Stimulated activated CD8-positive, alpha-beta memory T cell treated with anti-CD3 and anti-CD28 coated beads, Interleukin-2, amount 100 ng/mL, for 1 hour (primary cell): ENCODE measurements at places on chromosomes 12 and 14.

- DNase-seq: no peak
Observed at GRCh38 chr12:103839103-103839502, 1.9 kb downstream of the NT5DC3 start.

GRCh38 chr14:101705733-101706508 lies 55.6 kb upstream of the PPP2R5C start:
- DNase-seq: no peak

- DNase-seq: no peak
Observed at GRCh38 chr12:105580821-105581352, 250.4 kb downstream of the C12orf75 start.

- DNase-seq: no peak
Observed at GRCh38 chr14:101250948-101251811, 310.1 kb upstream of the DIO3 start.

- no peak for DNase-seq
Observed at GRCh38 chr14:99215277-99215676, 56.7 kb downstream of the BCL11B start.

DNA sequence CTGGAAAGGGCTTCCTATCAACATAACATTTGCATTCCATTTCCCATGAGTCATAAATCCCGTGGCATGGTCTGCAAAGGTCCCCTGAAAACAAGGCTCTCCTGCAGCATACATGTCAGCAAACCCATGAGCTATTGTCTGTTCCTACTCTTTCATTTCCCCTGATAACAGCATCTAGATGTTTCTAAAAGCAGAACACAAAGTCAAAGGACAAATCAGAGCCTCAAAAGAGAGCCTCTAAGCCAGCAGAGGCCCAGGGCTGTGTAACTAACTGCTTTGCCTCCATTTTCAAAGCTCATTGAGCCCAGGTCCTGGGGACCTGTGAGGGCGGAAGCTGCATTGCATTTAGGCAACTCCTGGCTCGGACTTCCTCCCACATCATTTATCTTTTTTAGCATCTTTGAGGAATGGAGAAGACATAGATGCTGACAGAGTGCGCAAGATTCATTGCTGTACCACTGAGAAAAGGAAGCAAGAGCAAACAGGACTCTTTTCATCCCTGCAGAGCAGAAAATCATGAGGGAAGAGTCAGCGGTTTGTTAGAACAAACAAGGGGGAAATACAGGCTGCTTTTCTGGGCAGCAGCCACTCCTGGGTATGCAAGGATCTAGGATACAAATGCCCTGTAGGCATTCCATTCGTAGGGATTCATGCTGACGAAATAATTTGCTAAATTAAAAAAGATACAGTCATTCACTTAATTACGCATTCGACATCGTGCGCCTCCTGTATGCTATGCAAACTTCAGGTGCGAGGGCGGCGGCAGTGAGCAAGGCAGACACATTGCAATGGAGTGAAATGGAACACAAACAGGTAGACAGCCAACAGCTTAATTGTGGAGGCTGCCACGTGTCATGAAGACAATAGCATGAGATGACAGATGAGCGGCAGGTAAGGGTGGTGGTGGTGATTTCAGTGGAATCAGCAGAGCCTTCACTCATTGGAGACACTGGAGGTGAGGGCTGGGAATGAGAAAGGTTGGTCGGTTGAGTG lies 131.0 kb downstream of the TMEM132D start:
- no peak for DNase-seq

- no peak for DNase-seq
Observed at GRCh38 chr12:110622582-110622981, 8.7 kb downstream of the TCTN1 start.

- no peak for DNase-seq
Observed at GRCh38 chr12:89343127-89343526, 9.2 kb downstream of the DUSP6 start.

GRCh38 chr14:105430042-105430441 lies 10.4 kb downstream of the MTA1 start:
- no peak for DNase-seq

DNA sequence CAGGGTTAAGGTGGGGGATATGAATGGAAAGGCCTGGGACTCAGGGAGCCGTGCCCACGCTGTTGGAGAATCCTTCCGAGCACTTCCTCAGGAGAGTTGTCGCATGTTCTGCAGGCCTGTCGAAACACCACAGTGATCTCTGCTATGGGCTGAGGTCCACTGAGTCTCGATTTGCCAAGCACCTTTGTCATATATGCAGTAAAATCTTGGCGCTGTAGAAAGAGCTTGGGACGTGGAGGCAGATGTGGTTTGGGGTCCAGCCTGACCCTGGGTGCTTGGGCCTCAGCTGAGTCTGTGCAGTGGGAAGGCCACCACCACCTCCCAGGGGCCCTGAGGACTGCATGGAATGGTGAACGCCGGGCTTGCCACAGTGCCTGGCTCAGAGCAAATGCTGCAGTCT lies 32.9 kb downstream of the C14orf132 start:
- DNase-seq: no peak

- no peak for DNase-seq
Observed at GRCh38 chr12:106224355-106224706, 23.5 kb downstream of the CKAP4 start.

GRCh38 chr14:94571950-94572349 lies 9.3 kb upstream of the SERPINA5 start:
- no peak for DNase-seq

- no peak for DNase-seq
Observed at GRCh38 chr14:71130491-71131179, 223.4 kb downstream of the PCNX1 start.

DNA sequence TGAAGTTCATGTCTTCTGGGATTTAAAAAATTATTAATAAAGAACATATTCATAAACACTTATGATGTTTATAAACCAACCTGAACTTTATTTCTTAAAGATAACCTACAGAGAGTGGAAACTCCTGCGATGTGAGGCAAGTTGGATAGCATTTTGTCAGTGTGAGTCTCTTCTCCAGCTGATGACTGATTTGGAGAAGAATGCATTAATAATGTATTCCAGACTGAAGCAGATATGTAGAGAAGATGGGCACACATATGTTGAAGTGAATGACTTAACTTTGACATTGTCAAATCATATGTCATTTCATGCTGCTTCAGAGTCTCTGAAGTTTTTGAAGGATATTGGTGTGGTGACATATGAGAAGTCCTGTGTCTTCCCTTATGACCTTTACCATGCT lies 7.3 kb downstream of the HELB start:
- DNase-seq: no peak

DNA sequence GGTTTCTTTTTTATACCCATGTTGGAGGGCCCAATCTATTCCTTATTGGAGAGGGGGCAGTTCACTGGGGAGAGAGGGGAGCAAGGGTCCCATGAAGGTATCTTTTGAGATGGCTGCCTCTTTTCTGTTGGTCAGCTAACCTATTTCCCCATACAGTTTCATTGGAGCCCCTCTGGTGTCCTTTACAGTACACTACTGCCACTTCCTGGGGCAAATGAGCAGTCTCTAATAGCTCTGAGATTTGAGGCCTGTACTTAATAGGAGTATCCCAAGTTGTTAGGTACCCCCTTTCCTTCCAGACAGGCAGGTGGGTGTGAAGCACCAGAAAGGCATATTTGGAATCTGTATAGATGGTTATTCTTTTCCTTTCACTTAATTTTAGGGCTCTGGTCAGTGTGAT lies 41.3 kb upstream of the RNU6-8 start:
- no peak for DNase-seq

GRCh38 chr12:31682136-31682962 lies 22.9 kb downstream of the ETFBKMT start:
- peak; percentile 43 for DNase-seq
